Foreskin fibroblast (primary cell): ENCODE measurements at places on chromosomes 3 and 15.

DNA sequence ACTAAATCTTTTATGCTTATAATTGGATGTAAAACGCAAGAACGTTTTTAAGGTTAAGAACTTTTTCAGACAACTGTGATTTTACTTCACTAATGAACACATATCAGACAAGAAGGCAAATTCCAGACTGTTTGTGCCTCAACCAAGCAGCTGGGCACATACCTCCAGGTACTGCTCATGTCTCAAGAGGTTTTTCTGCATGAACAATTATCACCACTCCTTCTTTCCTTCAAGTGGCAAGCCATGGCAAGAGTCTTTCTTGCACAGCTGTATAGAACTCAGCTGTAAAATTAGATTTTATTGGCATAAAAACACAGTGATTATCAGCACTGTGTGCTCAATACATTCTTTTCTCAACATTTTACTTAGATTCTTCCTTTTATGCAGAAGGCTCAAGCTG, 64.3 kb downstream of the FNDC3B start:
- DNase-seq, result peak; percentile 42

GRCh38 chr3:104214937-104215336, 1151.8 kb upstream of the ALCAM start:
- no peak for DNase-seq

DNA sequence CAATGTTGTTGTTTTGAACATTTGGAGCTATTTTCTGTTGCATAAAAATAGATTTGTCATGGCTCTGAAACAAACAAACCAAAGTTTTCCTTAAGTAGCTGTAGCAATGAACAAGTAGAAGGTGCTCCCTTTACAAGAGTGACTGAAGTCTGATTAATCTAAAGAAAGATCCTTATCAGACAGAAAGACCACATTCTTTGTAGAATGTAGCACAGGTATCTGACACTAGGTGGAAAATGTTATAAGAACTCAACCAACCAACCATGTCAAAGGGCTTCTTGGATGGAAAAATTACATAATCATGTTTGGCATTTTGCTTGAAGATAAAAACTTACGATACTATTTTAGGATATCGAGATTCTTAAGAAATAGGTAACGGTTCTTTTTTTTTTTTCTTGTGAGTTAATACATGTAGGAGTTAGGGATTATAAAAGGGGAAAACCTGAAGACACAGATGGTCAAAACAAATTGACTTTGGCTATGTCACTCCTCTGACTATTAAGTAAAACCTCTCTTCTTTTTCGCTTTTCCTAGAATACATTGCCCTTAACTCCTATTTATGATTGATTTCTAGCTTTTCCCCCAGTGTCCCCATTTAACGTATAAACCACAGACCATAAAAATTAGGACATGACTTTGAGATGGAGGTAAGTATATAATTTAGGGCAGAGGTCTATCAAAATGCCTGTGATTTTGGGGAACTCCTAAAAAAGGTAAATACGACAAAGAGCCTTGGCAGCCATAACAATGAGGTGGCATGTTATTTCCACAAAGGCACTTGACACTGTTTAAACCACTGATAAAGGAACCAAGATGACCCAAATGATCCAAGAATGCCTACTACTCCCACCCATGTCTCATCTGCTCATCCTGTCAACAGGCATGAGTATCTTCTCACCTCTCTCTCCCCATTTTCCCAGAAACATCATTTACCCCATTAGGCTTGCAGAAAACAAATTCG, 72.0 kb downstream of the CCR4 start:
- no peak for DNase-seq

- DNase-seq, result no peak
Observed at GRCh38 chr3:134077649-134078161, 48.0 kb upstream of the SLCO2A1 start.

GRCh38 chr15:101240358-101240757, 11.5 kb downstream of the CHSY1 start:
- peak; percentile 32 for DNase-seq

DNA sequence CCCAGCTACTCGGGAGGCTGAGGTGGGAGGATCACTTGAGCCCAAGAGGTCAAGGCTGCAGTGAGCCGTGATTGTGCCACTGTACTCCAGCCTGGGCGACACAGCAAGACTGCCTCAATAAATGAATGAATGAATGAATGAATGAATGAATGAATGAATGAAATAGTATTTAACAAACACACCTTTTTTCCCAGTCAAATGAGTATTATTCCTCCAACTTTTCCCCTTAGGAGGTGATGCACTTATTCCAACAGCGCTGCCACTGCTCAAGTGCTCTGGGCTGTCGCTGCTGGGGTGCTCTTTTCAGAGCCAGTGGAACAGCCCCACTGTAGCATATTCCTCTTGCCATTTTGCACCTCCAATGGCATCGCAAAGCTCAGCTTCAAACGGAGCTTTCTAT, 66.8 kb upstream of the RAD18 start:
- no peak for DNase-seq

- DNase-seq, result no peak
Observed at GRCh38 chr3:14797731-14798130, 21.0 kb upstream of the FGD5 start.

DNA sequence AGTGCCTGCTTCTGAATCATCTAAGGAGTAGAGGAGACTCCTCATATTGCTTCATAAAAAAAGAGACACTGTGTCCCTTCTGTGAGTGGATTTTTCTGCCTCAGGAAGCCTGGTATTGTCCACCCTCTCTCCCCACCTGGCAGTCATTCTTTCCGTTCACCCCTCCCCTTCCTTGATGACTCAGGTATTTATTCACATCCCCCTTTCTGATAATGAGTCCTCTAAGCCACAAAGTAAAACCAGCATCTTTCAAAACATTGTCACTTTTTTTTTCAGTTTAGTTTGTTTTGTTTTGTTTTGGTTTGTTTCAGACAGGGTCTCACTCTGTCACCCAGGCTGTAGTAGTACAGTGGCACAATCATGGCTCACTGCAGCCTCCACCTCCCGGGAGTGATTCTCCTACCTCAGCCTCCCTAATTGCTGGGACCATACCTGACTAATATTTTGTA, 65.2 kb upstream of the UBE2E1 start:
- peak; percentile 43 for DNase-seq

- no peak for DNase-seq
Observed at GRCh38 chr3:38109580-38110313, 27.2 kb downstream of the ACAA1 start.

DNA sequence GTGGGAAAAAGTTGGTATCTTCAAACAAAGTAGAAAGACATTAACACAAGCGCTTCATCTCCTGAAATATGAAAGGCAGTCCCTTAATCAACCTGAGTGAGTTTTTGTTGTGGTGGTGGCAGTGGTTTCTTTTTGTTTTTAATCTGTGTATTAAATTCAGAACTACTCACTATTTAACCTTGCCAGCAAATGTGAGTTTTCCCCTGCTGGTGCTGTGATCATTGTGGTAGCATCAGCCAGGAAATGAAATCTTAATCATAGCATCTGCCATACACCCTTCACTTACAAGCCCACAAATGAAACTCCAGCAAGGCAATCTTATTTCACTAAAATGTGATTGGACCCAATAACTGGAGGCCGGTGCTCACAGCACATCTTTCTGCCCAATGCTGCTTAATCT, 229.7 kb downstream of the SHOX2 start:
- no peak for DNase-seq

DNA sequence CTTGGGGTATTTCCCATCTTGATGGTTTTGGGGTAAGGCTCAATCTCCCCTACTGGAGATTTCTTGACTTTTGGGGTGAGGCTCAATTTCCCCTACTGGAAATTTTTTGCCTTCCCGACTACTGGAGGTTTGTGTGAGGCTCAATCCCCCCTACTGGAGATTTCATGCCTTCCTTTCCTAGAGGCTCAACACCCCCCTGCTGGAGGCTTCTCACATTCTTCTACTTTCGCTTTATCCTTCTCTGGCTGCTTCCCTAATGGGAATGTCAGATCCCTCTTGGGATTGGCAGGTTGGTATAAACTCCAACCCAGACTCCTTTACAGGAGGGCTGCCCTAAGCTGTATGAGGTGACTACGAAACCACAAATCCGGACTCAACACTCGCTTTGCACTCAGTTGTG, 49.2 kb downstream of the KATNBL1 start:
- no peak for DNase-seq

DNA sequence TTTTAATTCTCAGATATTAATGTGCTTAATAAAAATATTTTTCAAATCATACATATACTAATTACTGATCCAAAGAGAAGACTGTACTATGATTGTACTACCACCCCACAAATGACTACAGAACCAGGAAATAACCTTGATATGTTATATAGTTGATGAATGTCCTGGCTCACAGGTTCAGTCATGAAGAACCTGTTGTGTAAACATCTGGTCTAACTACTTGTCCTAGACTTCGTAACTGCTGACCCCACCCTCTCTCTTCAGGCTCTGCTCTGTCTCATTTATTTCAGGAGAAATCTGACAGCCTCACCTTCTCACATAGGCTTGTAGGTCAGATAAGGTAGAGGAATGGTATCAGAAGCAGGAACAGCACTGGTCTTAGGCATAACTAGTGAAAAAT, 14.7 kb upstream of the CSTA start:
- DNase-seq, result no peak

- no peak for DNase-seq
Observed at GRCh38 chr3:40129981-40130380, 179.5 kb upstream of the EIF1B start.

- DNase-seq, result peak; percentile 84
Observed at GRCh38 chr3:184737641-184738505, 26.0 kb upstream of the MAGEF1 start.

- peak; percentile 40 for DNase-seq
Observed at GRCh38 chr3:157280786-157281185, 120.8 kb upstream of the CCNL1 start.

DNA sequence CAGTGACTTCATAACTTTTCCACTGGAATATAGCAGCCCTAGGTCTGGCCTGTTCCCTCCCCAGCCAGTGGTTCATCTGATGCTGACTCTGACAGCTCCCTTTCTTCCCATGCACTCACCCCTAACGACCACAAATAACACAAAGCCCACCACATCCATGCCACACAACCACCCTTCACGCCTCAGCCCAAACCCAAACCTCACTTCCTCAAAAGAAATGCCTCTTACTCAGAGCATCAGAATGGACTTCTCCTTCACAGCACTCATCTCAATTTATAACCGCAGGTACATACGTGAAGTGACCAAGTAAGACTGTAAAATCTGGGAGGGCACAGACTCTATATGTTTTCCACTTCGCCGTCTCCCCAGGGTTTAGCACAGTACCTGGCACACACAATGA, 1.1 kb downstream of the RBSN start:
- DNase-seq, result no peak

- no peak for DNase-seq
Observed at GRCh38 chr3:14201940-14202684, 23.5 kb downstream of the LSM3 start.

- no peak for DNase-seq
Observed at GRCh38 chr3:186059192-186059591, 49.7 kb downstream of the ETV5 start.

- peak; percentile 39 for DNase-seq
Observed at GRCh38 chr3:161104561-161105551, at the start of gene B3GALNT1. Gene B3GALNT1 (minus strand): TSS chr3:161105349. CDS start chr3:161086754, 18,595 bp downstream.
